Right lung (tissue), 10 donors: ENCODE measurements at places on chromosomes 1 and 21.

- no peak for DNase-seq
Observed at GRCh38 chr1:208065862-208066261, 154.9 kb upstream of the CD34 start.

- no peak for DNase-seq
Observed at GRCh38 chr21:35543746-35544145, 494.6 kb upstream of the RUNX1 start.

- no peak for DNase-seq
Observed at GRCh38 chr1:190474650-190475211, 2.9 kb downstream of the BRINP3 start.

DNA sequence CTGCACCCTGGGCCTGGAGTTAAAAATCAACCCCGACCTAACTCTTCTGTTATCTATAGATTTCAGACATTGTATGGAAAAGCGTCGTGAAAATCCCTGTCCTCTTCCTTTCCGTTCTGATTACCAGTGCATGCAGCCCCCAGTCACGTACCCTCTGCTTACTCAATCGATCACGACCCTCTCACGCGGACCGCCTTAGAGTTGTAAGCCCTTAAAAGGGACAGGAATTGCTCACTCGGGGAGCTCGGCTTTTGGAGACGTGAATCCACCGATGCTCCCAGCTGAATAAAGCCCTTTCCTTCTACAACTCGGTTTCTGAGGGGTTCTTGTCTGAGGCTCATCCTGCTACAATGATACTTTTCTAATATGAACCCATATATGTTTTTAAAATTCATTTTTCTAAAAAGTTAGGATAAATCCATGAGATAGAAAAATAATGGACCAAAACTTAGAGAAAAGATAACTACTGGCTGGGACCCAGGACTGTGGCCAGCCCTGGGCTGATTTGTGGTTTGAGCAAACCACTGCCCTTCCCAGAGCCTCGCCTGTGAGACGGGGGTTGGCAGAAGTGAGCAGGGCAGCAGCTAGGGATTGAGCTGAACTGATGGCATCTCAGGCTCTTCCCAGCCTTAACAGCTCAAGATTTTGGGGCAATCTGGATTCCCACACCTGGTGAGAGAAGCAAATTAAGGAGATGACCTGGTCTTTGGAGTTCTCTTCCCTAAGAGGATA lies 5.0 kb downstream of the UQCRHL start:
- DNase-seq, result no peak

GRCh38 chr1:109821831-109822745 lies 58.4 kb upstream of the EPS8L3 start:
- DNase-seq, result no peak

DNA sequence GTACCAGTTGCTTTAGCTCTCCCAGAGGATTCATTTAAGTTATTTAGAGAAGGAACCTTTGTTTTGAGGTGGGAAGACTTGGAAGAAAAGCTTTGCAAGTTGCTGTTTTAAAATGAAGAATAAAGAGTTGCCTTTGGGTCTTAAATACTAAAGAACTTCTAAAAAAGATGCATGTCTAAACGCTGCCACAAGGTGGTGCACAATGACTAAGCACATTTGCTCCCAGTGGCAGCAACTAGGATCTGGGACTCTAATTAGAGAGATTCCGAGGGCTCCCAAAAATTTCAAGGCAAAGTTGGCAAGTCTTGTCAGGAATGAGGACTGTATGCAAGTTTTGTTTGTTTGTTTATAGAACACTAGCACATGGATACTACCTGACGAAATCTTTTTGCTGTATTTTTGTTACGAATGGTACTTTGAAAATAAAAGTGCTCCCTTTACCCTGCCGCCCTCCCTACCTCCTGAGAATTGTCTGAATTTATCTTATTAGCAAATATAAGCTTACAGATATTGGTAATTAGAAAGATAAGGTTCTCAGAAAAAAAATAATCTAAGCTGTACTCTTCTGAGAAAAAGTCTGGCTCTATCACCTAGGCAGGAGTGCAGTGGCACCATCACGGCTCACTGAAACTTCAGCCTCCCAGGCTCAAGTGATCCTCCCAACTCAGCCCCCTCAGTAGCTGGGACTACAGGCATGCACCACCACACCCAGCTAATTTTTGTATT lies 121.8 kb downstream of the HFM1 start:
- DNase-seq, result peak; percentile 62

- no peak for DNase-seq
Observed at GRCh38 chr1:207867136-207868109, 43.5 kb downstream of the CD34 start.

DNA sequence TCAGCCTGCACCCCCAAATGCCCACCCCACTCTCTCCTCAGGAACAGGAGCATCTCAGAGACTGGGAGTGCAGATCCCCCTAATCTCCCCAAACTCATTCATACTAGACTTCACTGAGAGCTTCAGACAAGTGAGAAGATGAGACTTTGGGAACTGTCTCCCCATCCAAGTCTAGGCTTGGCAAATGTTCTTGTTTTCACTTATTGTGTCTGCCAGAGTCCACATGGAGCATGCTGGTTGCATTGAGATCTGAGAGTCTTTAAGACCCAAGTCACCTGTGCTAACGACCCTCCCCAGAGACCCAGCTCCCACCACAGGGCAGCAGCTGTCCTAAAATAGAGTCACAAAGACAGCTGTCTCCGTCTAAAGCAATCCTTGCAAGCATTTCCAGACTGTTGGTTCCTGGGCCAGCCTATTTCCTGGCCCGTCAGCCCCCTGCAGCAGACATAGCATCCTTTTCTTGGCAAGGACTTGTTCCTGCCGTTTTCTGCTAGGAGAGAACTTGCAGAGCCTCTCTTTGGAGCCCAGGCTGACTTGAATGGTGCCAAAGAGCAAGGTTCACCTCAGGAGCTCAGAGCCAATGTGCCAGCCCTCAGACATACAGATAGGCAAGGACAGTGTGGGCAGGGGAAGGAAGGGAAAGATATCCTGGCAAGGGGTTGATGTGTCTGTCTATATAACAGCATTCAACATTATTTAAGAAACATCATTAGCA lies 1.9 kb upstream of the CNTN2 start:
- DNase-seq, result no peak

- DNase-seq, result peak; percentile 63
Observed at GRCh38 chr1:2275796-2276536, 47.8 kb downstream of the SKI start.

DNA sequence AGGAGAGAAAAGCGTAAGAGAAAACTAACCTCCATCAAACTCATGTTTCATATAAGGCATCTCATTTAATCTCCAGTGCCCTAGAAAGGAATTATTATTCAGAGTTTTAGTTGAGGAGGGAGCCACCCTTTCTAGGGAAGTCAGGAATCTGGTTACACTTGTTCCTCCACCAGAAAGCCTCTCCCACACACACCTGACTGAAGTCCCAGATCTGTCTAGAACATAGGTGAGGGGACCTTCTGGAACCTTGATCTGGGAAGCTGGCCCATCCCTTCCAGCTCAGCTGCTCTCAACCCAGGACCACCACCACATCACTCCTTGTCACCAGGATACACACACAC lies 1.9 kb upstream of the DENND2D start:
- no peak for DNase-seq

DNA sequence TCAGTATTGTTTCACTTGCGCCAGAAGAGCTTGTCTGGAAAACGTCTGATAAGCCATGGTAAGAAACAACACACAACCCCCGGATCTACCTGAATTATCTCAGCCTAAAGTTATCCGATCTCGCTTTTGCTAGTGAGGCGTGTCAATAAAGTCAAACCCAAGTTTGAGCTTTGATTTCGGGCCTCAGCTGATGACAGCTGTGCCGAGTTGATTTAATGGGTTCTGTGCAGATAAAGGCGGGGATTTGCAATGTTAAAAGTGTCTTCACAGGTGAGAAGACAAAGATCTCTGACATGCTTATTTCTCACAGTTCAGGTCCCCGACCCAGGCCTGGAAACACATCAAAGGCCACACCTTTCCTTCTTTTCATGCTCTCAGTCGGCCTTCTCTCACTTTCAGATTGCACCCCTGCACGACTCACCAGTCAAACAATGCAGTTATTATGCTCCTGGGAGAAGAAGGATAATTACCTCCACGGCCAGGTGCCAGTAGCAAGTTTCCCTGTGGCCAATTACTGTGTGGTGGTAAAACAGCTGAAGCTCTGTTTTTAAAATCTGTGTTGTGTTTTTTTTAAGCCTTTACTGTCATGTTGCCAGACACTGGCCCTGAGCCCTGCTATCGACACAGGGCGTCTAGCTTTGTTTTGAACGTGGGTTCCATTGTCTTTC lies 245.3 kb upstream of the RUNX1 start:
- DNase-seq, result no peak

DNA sequence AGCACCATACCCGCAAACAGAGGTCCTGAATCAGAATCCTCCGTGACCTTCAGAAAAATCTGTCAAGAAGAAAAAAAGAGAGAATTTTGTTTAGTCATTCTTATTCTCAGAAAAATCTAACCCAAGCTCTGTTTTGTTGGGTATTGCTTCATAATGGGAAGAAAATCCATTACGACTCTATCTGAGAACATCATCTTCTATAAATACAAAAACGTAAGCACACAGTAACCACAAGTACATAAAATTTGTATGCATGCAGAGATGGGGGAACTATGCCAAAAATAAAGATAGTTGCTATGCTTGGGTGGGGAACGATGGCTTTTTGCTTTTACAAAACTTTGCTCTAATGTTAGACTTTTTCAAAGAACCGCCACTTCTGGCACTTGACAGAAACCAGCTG lies 84.2 kb downstream of the ABCA4 start:
- no peak for DNase-seq

GRCh38 chr1:217140041-217140901 lies 417.0 kb upstream of the ESRRG start:
- DNase-seq, result no peak

DNA sequence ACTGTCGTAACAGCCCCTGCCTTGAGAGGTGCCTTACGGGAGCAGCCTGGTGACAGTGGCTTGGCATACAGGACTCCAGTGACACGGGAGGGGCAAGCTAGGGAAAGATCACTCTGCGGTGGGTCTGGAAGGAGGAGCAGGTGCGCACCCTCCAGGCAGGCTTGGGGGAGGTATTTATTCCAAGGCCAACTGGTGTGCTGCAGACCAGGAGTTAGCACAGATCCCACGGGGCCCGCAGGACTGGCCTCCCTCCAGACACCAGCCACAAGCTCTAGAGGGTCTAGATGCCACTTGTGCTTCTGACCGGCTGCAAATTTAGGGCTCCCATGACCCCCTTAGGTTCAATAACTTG lies 22.1 kb downstream of the PSEN2 start:
- no peak for DNase-seq

DNA sequence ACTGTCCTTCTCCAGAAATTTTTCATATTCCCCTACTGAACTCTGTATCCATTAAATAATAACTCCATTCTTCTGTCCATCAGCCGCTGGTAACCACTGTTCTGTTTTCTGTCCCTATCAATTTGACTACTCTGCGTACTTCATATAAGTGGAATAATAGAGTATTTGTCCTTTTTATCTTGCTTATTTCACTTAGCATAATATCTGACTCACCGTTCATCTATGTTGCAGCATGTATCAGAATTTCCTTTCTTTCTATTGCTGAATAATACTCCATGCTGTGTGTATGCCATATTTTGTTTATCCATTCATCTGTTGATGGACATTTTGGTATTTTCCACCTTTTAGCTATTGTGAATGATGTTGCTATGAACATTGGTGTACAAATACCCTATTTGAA lies 71.9 kb downstream of the CEP350 start:
- DNase-seq, result no peak

DNA sequence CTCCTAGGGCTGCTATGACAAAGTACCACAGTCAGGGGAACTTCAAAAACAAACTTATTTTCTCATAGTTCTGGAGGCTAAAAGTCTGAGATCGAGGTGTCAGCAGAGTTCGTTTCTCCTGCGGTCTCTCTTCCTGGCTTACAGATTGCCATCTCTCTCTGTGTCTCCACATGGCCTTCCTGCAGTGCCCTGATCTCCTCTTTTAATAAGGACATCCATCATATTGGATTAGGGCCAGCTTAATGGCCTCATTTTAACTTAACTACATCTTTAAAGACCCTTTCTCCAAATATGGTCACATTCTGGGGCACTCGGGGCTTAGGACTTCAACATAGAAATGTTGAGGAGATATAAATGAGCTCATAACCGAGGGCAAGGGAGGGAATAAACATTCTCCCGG lies 12.2 kb downstream of the C1orf74 start:
- no peak for DNase-seq

GRCh38 chr1:81670286-81670685 lies 130.4 kb upstream of the ADGRL2 start:
- DNase-seq, result peak; percentile 87

- no peak for DNase-seq
Observed at GRCh38 chr1:54325703-54326461, 80.3 kb downstream of the SSBP3 start.

GRCh38 chr1:213269829-213270228 lies 218.8 kb downstream of the RPS6KC1 start:
- DNase-seq, result no peak

DNA sequence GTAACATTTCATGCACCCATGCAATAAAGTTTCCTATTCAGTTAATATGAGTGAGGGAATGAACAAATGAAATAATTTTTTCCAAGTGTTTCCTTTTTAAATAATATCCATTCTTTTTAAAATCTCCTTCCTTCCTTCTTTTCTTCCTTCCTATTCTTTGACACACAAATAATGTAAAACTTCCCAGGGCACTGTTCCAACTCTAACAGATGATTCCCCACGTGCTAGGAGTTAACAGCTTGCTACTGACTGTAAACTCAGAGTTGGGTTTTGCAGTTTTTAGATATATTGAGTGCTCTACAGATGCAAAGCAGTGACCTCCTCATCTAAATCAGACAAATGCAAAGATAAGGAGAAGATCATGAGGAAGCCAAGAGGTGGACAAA lies 54.0 kb upstream of the POU2F1 start:
- DNase-seq, result peak; percentile 13

GRCh38 chr1:60866917-60867531 lies 215.3 kb upstream of the NFIA start:
- peak; percentile 47 for DNase-seq

DNA sequence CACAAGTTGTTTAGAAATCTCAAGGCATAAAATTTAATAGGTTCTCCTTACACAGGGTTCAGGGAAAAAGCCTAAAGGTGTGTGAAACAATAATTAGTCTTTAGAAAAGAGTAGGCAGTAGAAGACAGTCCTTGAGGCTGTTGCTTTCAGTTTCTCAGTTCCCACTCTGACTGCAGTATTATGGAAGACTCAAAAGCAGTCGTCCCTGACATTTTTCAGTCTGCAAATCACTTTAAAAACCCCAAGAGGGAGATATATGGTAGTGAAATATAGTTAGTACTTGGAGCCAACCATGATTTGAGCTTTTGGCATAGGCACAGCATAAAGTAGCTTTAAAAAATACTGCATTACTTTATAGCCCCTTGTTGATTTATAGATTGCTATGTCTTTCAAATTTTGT lies 299.7 kb downstream of the OLFM3 start:
- peak; percentile 15 for DNase-seq

- DNase-seq, result no peak
Observed at GRCh38 chr1:222933273-222933672, 118.4 kb downstream of the DISP1 start.

- no peak for DNase-seq
Observed at GRCh38 chr21:26438976-26439375, 134.1 kb downstream of the CYYR1 start.

- no peak for DNase-seq
Observed at GRCh38 chr1:232226197-232226712, 403.7 kb downstream of the SIPA1L2 start.

- DNase-seq, result no peak
Observed at GRCh38 chr1:85334962-85335361, 58.5 kb upstream of the BCL10 start.
